ENCODE measurements at places on chromosomes 4 and X.

GRCh38 chr4:185552254-185552653 lies 16.9 kb upstream of the PDLIM3 start:
- no peak for DNase-seq

- no peak for DNase-seq
Measured at GRCh38 chr4:180028682-180029081, 2214.5 kb upstream of the TENM3 start.

DNA sequence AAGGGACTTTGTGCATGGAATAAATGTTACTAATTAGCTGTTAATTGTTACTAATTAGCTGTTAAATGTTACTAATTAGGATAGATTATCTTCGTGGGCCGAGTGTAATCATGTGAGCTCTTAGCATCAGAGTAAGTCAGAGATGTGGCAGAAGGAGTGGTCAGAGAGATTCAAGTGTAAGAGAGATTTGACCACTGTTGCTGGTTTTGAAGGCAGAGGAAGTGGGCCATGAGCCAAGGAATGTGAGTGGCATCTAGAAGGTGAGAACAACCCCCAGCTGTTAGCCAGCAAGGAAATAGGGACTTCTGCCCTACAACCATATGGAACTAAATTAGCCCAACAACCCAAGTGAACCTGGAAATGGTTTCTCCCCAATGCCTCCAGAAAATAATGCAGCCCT lies 28.2 kb downstream of the ODAPH start:
- peak; percentile 6 for DNase-seq

- DNase-seq: no peak
Measured at GRCh38 chrX:11666164-11666563, 444 bp upstream of the ARHGAP6 start.

- DNase-seq: peak; percentile 0
Measured at GRCh38 chr4:81919223-81919622, 447.5 kb upstream of the RASGEF1B start.

DNA sequence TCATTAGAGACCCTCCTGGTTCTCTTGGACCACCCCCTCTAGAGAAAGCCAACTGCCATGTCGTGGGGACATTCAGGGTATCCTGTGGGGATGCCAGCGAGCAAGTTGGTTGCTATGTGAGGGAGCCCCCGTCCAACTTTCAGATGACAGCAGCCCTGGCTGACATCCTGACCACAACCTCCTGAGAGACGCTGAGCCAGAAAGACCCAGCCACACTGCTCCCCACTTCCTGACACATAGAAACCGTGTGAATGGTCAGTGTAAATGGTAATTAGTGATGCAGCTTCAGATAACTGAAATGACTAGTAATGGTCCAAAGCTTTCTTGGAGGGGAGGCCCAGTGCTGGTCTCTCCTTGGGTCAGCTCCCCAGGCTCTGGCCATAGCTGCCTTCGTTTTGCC lies 10.8 kb downstream of the CLCN4 start:
- DNase-seq: no peak

- no peak for DNase-seq
Measured at GRCh38 chrX:24657671-24658386, 10.7 kb upstream of the PCYT1B start.

DNA sequence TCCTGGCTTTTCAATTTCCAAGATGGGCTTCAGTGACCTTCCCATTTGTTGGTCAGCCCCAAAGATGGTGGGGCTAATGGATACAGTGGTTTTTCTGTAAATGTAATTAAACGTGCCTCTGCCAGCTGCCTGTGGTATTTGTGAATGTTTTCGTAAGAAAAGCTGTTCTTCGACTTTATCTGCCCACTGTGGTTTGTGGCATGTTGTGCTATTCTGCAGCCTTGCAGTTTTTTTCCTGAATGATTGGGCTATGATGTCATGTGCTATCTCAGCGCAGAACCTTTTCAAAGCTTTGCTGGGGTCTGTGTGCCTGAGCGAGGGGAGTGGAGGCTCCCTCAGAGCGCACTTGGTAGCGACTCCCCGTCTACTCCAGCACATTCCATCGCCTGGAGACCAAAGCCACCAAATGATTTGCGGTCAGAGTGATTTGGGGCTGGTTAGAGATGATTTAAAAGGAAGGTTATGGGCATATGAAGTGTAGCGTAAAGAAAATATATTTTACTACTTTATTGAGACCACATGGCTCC lies 137.5 kb downstream of the PALLD start:
- peak; percentile 99 for DNase-seq

GRCh38 chr4:182748949-182749348 lies 168.2 kb downstream of the DCTD start:
- DNase-seq: peak; percentile 59

- DNase-seq: no peak
Measured at GRCh38 chr4:95541889-95542607, 6.7 kb downstream of the UNC5C start.

- no peak for DNase-seq
Measured at GRCh38 chr4:152510349-152511147, 25.3 kb downstream of the FBXW7 start.

DNA sequence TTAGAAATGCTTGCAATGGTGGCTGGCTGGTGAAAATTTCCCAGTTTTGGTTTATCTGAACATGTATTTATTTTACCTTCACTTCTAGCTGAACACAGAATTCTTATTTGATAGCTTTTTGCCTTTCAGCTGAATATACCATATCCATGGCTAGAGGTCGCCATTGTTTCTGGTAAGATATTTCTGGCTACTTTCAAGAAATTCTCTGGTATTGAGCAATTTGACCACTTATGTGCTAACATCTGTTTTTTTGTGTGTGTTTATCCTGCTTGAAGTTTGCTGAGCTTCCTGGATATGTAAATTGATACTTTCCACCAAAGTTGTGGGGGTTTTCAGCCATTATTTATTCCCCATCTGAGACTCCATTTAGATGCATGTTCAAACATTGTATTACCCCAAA lies 75.4 kb downstream of the FBXW7 start:
- peak; percentile 56 for DNase-seq

DNA sequence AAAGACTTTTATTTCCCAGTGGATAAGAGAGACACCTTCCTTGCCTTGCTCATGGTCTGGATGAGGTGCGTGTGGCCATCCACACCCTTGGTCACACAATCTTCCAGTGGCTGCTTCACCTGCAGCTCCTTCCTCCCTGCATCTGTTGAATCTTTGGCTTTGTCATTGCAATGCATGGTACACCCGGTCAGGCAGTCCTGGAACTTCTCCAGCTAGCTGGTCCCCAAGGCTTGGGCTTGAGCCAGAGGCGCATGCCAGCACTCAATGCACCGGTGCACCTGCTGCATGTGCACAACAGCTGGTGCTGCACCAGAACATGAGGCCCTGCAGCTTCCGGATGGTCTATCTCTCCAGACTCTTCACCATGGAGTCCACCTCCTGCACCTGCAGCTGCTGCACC lies 31.7 kb downstream of the SCML1 start:
- DNase-seq: no peak

- DNase-seq: no peak
Measured at GRCh38 chrX:132373610-132374009, 115.2 kb downstream of the MBNL3 start.

DNA sequence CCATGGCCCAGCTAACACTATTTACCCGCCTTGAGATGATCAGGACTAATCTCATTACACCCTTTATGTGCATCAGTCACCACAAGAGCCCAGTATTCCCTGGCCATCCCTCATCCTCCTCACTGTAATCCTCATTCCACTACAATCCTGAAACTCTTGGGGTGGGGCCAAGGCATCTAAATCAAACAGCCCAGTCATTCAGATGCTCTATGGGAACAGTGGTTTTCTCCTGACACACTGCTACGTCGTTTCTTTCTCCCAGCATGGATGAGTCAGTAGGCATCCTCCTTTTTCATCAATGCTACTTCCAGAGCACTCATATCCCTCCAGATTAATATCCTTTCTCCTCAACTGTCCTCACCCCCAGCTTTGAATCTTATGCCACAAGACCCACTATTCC lies 5.6 kb downstream of the SDAD1 start:
- DNase-seq: peak; percentile 94

- no peak for DNase-seq
Measured at GRCh38 chrX:12992544-12993118, 17.7 kb downstream of the TMSB4X start.

DNA sequence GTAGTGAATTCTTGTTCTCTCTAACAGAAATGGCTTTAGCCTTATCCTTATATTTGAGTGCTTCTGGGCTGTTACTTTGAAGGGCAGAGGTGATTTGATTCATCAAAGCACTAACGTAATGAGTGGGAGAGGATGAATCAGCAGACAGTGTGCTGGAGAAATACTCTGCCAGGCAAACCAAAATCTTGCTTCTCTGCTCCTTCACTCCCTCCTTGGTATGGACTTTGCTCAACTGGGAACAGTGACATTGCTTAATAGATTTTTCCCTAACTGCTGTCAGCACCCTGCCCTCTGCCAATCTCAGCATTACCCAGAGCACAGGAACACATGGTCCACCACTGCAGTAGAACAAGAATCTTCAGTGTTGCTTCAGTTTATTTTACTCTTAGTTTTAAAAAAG lies 56.0 kb downstream of the PDLIM5 start:
- DNase-seq: peak; percentile 91

DNA sequence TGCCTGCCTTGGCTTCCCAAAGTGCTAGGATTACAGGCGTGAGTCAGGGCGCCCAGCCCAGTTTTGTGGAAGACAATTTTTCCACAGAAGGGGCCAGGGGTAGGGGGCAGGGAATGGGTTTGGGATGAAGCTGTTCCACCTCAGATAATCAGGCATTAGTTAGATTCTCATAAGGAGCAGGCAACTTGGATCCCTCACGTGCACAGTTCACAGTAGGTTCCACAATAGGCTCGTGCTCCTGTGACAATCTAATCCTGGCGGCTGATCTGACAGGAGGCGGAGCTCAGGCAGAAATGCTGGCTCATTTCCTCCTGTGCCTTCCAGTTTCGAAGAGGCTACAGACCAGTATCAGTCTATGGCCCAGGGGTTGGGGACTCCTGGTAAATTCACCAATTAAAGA lies 491.6 kb upstream of the AADAT start:
- no peak for DNase-seq

DNA sequence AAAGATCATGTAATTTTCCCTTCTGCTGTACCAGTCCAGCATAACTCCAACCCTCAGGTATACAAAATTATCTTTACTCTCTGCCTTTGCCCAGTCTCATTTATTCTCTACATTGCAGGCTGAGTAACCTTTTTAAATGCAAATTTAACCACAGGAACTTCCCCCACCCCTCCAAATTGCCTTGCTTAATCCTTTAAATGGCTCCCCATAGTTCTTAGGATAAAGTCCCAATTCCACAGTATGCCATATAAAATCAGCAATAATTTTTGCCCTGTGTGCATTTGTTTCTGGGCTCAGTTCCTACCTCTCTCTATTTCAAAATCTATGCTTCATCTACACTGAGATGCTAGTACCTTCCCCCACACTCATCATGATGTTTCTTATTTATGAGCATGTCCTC lies 879.7 kb downstream of the RPA4 start:
- no peak for DNase-seq

DNA sequence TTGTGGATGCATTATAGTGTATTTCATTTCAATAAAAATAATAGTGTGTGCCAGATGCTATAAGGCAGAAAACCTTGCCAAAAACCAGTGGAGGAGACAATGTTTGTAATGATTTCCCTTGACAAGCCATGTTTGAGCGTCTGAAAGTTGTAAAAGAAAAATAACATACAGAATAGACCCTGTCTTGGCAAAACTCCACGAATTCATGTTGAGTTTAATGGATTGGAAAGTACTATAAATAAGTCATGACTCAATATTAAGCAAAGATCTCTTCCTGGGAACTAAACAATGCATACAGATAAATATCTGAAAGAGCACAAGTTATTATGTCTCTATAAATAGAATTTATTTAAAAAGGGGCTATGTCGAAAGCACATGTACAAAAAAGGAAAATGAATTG lies 543.5 kb downstream of the GABRG1 start:
- DNase-seq: no peak

DNA sequence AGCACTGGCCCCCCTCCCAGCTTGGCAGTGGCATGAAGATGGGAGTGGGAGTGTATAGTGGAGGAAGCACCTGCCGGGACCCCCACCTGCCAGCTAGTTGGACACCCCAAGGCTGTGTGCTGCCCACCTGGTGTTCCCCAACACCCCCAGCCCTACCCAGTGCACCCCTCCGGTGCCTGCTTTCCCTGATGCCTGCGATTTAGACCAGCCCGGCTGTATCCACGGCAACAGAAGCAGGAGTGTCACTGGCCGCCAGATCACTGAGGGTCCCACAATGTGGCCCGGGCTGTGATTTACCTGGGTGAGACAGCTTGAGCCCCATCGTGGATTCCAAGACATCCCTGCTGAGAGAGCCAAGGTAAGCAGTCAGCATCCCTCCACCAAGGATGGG lies 533 bp downstream of the GPR173 start:
- DNase-seq: peak; percentile 1

DNA sequence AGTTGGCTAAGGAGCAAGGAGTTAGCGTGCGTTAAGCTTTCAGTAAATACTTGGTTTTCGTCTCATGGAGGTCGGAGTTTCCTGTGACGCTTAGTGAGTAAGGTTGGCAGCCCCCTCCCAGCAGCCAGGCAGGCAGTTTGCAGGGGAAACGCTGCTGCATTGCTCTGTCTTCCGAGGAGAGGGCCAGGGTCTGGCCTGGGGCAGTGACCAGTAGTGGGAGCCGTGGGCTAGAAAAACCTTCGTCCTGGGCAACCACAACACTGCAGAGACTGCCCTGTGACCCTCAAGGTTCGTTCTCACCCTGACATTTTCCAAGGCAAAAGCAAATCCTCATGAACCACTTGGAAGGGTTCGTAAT lies 432 bp downstream of the TMEM175 start:
- no peak for DNase-seq

DNA sequence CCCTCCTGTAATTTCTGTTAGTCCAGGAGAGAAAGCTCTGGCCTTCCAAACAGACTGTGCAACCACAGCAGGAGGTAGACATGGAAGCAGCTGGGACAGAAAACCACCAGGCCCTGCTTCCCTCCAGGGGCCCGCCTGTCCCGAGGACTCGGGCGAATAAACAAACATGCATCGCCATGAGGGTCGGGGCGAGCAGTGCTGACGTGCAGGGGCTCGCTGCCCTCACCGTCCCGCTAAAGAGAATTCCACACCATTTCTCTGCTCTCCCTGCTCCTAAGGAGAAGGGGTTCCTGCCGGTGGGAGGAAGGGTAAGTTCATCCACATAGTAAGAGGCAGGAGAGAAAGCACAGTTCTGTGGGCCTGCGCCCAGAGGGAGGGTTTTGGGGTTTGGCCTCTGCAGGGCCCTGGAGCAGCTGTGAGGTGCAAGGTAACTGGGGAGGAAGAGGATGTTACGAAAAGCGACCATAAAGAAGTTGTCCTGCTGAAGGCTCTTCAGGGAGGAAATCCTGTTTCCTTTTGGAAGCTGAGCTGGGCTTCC lies 54.9 kb downstream of the WFS1 start:
- no peak for DNase-seq

DNA sequence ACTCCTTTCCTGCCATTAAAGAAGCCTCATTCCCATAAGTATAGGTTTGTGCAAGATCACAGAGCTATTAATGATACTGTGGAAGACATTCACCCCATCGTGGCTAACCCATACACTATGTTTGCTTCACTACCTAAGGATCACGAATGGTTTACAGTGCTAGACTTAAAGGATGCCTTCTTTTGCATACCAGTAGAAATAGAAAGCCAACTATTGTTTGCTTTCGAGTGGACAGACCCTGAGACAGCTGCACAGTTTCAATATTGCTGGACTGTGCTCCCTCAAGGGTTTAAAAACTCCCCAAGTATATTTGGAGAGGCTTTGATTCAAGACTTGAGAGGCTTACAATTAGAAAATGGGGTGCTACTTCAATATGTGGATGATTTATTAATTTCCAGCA lies 16.0 kb upstream of the PAPSS1 start:
- DNase-seq: no peak
